HCT116 (cell line): ENCODE measurements at places on chromosomes 1 and 21.

GRCh38 chr1:115240297-115240696 lies 97.8 kb downstream of the NGF start:
- H3K27me3 ChIP-seq: no peaks in the 10 kb centered on the region
- H3K27ac ChIP-seq: no peak overlapping the region
- no peak for DNase-seq
- H3K36me3 ChIP-seq: no peaks in the 10 kb centered on the region

DNA sequence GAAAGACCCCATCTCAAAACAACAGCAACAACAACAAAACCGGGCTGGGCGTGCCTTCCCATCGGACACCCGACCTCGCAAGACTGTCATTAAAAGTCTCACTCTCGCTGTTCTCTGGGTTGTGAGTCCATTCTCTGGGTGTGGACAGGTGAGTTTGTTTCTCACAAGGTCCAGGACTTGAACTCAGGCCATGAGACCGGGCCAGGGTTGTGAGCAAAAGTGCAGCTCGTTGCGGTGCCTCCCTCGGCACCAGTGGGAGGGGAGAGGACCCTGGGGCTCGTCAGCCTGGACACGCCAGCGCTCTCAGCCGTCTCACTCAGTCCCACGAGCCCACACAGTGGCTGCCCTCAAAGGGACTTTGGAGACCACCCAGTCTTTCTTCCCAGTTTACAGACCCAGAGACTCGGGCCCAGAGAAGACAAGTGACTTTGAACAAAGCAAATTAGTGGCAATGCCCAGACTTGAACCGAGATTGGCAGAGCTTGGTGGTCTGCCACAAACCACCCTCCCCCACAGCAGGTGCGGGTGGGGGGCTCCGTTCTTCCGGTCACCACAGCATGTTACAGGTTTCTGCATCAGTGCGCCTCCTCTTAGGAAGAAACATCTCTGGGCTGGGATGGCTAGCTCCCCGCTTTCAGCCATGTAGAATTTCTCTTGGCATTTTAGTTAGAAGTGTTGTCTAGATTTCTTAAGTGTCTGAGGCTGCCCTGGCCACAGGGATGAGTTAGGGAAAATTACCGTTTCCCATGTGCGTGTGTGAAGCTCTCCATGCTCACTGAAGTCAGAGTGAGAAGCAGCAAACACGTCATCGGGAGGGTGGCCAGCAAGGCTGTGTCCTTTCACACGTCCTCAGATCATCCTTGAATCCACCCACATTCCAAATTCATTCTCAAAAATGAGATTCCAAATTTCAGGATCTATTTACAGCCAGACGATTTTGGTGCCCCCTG lies 28.3 kb downstream of the LRRC3 start:
- H3K4me1 ChIP-seq: no peaks in the 10 kb centered on the region
- no peaks in the 10 kb centered on the region for H3K27me3 ChIP-seq
- H3K27ac ChIP-seq: no peak overlapping the region
- H3K4me3 ChIP-seq: no peak overlapping the region
- no peak for DNase-seq
- no peaks in the 10 kb centered on the region for H3K36me3 ChIP-seq

DNA sequence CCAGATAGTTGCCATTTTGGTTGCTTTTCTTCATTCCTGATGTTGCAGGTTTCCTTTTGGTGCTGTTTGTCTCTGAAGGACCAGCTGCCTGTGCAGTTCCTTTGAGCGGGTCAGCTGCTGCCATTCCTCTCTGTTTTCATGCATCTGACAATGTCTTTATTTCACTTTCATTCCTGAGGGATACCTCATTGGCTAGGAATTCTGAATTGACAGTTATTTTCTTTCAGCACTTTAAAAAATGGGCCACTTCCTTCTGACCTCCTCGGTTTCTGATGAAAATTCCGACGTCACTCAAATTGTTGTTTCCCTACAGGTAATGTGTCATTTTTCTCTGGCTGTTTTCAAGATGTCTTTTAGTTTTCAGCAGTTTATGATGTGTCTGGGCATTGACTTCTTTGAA lies 24.8 kb downstream of the CCSAP start:
- no peak overlapping the region for H3K27ac ChIP-seq
- DNase-seq: no peak
- peaks cover 2% of the 10 kb centered on the region; the same call in 1 of the 2 replicates for H3K36me3 ChIP-seq
- no peaks in the 10 kb centered on the region for H3K27me3 ChIP-seq
- H3K4me1 ChIP-seq: no peaks in the 10 kb centered on the region

DNA sequence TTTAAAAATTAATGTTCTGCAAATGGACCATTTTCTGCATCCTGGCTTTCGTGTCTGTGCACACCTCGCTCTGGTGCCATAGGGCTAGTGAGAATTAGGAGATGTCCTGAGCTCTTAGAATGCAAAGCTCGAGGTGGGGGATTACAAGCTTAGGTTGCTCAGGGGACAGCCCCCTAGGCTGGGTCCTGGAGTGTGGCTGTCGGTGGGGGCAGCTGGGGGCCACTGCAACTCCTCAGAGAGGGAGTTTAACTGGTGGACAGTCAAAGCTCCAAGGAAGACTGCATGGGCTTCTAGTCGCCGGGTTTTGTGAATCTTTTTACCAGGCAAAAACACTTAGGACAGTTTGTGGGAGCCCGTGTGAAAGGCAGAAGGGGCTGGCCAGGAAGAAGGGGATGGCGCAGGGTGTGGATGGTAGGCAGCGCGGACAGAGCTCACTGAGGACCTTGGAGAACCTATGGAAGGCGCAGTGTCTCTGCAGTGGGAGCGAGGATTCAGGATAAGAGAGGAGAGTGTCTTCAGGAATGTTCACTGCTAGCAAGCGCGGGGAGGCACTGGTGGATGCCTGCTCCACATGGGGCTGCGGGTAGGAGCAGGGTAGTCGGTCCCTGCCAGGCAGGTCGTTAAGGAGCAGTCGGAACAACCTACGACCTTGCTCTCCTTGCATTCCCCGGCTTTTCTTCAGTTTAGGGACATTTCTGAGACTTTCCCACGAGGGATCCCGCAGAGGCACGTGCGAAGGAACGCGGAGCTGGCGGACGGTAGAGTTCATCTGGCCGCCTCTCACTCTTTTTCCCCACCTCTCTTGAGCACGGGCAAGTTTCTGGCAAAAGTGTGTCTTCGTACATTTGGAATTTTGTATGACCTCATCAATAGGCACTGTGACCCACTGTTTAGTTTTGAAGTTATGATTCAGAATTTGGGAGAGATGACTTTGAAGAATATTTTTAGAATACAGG lies 12.9 kb upstream of the KCNE1 start:
- peaks cover 26% of the 10 kb centered on the region for H3K4me1 ChIP-seq
- H3K36me3 ChIP-seq: no peaks in the 10 kb centered on the region
- H3K27ac ChIP-seq: no peak overlapping the region
- H3K4me3 ChIP-seq: no peak overlapping the region
- H3K27me3 ChIP-seq: no peaks in the 10 kb centered on the region
- no peak for DNase-seq

GRCh38 chr1:1627261-1627828 lies 4.6 kb upstream of the MMP23B start:
- no peaks in the 10 kb centered on the region for H3K36me3 ChIP-seq
- no peaks in the 10 kb centered on the region for H3K27me3 ChIP-seq
- H3K4me1 ChIP-seq: peaks cover 38% of the 10 kb centered on the region
- H3K4me3 ChIP-seq: peak overlapping the region; percentile 88
- peak overlapping the region; percentile 99 for H3K27ac ChIP-seq

DNA sequence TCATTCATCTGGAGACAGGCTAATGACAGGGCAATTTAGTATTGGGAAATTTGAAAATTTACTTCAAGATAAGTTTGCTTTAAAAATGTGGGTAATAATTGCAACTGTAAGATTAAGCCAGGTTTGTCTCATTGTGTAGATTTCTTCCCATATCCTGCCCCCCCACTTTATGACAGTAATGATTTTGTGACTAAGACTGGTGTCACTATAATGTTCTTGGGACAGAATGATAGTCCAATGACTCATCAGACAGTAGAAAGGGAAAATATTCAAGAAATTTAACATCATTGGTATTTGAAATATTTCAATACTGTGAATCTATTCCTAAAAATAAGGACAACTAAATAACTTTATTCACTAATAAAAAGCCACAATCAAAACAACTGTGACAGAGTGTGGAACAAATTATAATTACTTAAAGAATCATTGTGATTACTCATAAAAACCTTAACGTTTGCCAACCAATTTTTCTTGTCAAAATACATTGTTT lies 36.7 kb downstream of the FH start:
- peaks cover 19% of the 10 kb centered on the region for H3K4me1 ChIP-seq
- no peaks in the 10 kb centered on the region for H3K27me3 ChIP-seq
- H3K27ac ChIP-seq: no peak overlapping the region
- no peak overlapping the region for H3K4me3 ChIP-seq

DNA sequence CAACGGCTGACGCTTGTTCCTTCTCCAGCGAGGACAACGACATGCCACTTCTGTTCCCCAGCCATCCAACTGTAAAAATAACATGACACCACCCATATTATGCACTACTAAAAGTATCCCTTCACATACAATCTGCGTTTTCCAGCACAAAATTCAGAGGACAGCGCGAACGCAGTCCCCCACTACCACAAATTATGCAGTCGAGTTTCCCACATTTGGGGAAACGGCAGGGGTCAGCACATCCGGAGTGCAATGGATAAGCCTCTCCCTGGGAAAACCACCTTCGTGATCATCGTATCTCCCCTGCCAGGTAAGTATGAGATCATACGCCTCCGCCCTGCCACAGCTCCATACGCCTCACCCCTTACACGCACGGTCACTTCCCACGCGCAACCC lies 120.9 kb downstream of the PPIAL4G start:
- H3K27me3 ChIP-seq: no peaks in the 10 kb centered on the region
- peak overlapping the region; percentile 54 for H3K4me3 ChIP-seq
- peak; percentile 68 for DNase-seq
- H3K4me1 ChIP-seq: peaks cover 50% of the 10 kb centered on the region
- H3K27ac ChIP-seq: peak overlapping the region; percentile 59
- H3K36me3 ChIP-seq: no peaks in the 10 kb centered on the region

- DNase-seq: no peak
- H3K4me1 ChIP-seq: no peaks in the 10 kb centered on the region
- no peak overlapping the region for H3K4me3 ChIP-seq
- no peak overlapping the region for H3K27ac ChIP-seq
- no peaks in the 10 kb centered on the region for H3K36me3 ChIP-seq
- no peaks in the 10 kb centered on the region for H3K27me3 ChIP-seq
Observed at GRCh38 chr1:78843546-78843945, 163.0 kb downstream of the ADGRL4 start.

- H3K27ac ChIP-seq: no peak overlapping the region
- H3K36me3 ChIP-seq: no peaks in the 10 kb centered on the region
- no peak overlapping the region for H3K4me3 ChIP-seq
- no peaks in the 10 kb centered on the region for H3K27me3 ChIP-seq
Observed at GRCh38 chr1:2926447-2927055, 94.7 kb upstream of the ACTRT2 start.

DNA sequence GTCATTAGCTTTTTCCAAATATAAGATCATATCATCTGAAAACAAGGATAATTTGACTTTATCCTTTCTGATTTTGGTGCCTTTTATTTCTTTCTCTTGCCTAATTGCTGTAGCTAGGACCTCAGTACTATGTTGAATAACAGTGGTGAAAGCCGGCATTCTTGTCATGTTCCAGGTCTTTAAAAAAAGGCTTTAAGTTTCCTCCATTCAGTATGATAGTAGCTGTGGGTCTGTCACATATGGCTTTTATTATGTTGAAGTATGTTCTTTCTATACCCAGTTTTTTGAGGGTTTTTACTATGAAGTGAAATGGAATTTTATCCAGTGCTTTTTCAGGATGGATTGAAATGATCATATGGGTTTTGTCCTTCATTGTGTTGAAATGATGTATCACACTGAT lies 115.8 kb downstream of the DUSP10 start:
- H3K36me3 ChIP-seq: no peaks in the 10 kb centered on the region
- DNase-seq: no peak
- no peaks in the 10 kb centered on the region for H3K27me3 ChIP-seq
- H3K27ac ChIP-seq: no peak overlapping the region
- H3K4me3 ChIP-seq: no peak overlapping the region
- no peaks in the 10 kb centered on the region for H3K4me1 ChIP-seq

DNA sequence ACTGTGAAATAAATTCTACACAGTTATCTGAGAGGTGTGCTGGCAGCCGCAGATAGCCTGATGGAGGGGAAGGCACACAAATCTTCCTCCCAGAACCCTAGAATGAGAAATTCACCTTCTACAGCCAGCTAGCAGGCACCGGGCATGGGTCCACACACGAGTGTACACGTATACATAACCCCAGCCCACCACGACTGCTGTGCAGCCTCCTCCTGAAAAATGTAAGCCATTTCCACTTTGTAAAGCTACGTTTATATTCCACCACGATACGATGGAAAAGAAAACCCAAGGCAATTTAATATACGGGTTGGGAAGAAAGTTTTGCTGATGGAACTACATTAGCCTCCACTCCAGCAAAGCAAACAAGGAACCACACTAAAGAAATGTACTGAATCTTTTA lies 1.8 kb downstream of the BTG3 start:
- no peak for DNase-seq
- peak overlapping the region; percentile 95 for H3K4me3 ChIP-seq
- H3K27me3 ChIP-seq: no peaks in the 10 kb centered on the region
- peaks cover 13% of the 10 kb centered on the region for H3K4me1 ChIP-seq
- H3K36me3 ChIP-seq: peaks cover 18% of the 10 kb centered on the region
- H3K27ac ChIP-seq: peak overlapping the region; percentile 80; the same call in 1 of the 2 replicates

- H3K27me3 ChIP-seq: no peaks in the 10 kb centered on the region
- H3K36me3 ChIP-seq: peaks cover 3% of the 10 kb centered on the region; the same call in 1 of the 2 replicates
- H3K4me1 ChIP-seq: no peaks in the 10 kb centered on the region
- H3K27ac ChIP-seq: no peak overlapping the region
Observed at GRCh38 chr1:12034381-12034801, 15.1 kb downstream of the MIIP start.

DNA sequence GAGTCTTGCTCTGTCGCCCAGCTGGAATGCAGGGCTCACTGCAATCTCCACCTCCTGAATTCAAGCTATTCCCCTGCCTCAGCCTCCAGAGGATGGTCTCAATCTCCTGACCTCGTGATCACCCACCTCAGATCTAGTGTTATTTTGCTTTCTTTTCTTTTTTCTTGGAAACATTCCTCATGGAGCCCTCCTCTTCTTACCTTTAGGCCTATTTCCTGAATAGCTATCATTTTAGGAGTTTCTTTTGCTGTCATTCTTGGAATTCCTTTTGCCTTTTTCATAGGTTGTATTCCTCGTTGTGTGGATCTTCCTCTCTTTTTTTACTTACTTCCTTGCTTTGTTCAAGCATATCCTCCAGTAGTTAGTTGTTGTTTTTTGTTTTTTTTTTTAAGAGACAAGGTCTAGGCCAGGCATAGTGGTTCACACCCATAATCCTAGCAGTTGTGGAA lies 173.8 kb downstream of the RASAL2 start:
- no peaks in the 10 kb centered on the region for H3K27me3 ChIP-seq
- H3K36me3 ChIP-seq: no peaks in the 10 kb centered on the region
- DNase-seq: peak; percentile 7
- peak overlapping the region; percentile 65; the same call in 1 of the 2 replicates for H3K27ac ChIP-seq
- H3K4me3 ChIP-seq: no peak overlapping the region

- H3K4me3 ChIP-seq: no peak overlapping the region
Observed at GRCh38 chr1:170194451-170194850, 48.7 kb downstream of the NTMT2 start.

DNA sequence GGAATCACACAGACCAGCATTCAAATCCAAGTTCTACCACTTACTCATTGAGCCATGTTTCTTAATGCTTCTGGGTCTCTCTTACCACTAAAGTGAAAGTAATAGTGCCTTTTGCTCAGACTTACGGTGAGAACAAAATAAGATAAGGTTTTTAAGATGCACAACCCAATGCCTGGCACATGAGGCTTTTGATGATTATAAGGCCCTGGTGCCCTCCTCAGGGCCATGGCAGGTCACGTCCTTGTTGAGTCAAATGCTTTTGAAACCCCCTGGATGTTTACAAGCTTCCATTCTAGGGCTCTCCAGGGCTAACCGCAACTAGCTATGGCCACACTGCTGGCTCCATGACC lies 76.0 kb downstream of the TENT5C start:
- H3K4me3 ChIP-seq: no peak overlapping the region
- no peak for DNase-seq
- H3K27ac ChIP-seq: no peak overlapping the region

- H3K36me3 ChIP-seq: no peaks in the 10 kb centered on the region
- H3K4me3 ChIP-seq: no peak overlapping the region
- no peaks in the 10 kb centered on the region for H3K27me3 ChIP-seq
- no peak overlapping the region for H3K27ac ChIP-seq
Observed at GRCh38 chr1:225691861-225692516, 39.1 kb upstream of the ENAH start.
